ENCODE measurements at places on chromosomes 7 and 10.

DNA sequence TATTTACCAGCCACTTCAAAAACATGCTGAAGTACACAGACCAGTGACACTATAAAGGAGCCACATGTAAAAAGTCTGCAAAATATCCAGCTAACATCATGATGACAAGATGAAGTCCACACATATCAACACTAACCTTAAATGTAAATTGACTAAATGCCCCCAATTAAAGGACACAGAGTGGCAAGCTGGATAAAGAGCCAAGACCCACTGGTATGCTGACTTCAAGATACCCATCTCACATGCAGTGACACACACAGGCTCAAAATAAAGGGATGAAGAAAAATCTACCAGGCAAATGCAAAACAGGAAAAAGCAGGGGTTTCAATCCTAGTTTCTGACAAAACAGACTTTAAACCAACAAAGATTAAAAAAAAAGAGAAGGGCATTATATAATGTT lies 12.9 kb upstream of the C10orf88 start:
- DNase-seq: no peak

GRCh38 chr10:33099748-33100147 lies 141.7 kb upstream of the ITGB1 start:
- no peak for DNase-seq

DNA sequence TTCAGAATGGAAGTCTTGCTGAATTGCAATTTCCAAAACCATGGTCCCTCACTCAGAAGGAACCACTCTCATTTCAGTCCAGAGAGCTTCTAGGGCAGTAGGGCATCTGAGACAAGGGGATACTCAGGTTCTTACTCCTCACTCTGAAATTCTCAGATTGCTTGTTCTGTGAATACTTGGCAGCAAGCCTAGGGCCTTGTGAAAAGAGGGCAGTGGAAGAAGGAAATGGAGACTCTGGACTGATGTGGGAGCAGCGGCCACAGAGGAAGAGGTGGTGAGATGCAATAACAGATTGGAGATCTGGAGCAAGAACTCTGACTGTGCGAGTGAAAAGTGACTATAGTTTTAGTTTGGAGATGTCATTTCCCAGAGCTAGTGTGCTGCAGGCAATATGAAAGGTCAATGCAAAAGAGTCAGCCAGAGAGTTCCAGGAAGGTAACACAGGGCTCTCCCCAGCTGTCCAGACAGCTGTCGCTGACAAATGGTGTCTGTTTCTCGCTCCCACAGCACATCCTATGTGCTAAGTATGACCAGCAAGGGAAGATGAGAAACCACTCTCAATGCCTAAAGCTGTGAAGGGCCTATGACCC lies 291.6 kb upstream of the KIAA1217 start:
- DNase-seq: no peak

DNA sequence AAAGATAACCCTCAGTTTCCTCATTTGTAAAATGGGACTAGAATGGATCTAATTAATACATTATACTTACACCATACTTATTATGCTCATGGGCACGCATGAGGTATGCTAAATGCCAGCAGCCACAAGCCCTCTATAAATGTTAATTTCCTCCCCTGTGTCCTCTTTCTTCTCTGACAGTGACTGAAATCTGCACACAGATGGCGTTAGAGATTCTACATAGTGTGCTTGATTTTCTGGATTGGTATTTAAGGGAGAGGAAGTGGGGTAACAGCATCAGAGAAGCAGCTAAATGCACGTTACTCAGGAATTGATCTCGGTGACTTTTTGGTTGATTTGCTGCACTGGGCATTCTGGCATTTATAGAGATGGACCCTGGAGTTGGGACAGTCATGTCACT lies 568.5 kb downstream of the CALN1 start:
- DNase-seq: no peak

- no peak for DNase-seq
Measured at GRCh38 chr7:48976253-48976652, 51.9 kb downstream of the CDC14C start.

- DNase-seq: no peak
Measured at GRCh38 chr10:116356833-116357232, 32.6 kb downstream of the CCDC172 start.

DNA sequence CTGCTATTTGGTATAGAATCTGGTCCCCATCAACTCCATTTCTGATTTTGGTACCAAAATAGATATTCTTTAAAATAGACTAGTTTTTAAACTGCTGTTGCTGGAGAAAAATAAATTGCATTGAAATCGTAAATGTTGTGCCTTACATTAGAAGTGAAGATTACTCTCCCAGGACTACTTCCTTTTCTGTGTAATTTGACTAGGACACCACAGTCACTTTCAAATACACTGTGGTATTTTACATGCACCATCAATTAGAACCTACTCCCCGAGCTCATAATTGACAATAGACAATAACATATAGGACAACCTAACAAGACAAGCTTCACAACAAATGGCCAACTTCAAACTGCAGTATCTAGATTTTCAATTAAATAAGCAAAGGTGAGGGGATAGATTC lies 211.5 kb downstream of the DGKB start:
- DNase-seq: no peak

DNA sequence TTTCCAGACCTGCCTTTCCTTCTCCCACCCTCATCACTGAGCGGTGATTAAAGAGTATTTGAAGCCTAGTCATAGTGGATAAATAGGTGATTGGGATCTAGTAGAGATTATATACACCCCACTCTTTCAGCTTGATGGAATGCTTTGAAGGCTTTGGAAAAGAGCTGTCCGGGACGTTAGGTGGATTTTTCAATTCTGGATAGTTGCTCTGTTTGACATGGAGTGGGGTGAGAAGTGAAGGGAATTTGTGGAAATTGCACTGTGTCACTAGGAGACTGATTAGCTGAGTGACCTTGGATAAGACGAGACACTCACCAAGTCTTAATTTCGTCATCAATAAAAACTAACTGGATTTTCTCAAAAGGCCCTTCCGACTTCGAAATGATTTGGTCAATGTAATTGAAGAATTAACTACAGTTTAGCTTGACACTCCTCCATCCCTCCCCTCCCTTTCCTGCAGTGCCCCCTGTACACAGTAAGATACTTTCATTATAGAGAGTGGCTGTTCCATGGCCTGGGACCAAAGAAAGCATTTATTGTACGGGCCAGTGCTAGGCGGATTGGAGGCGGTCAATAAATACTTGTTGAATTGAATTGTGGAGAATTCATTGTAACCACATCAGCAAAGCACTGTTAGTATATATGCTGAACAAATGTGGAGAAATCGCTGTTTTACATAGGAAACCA lies 962 bp downstream of the ZKSCAN1 start:
- DNase-seq: no peak

GRCh38 chr7:79182283-79182682 lies 271.2 kb downstream of the MAGI2 start:
- no peak for DNase-seq

GRCh38 chr10:92873029-92873428 lies 24.7 kb downstream of the EXOC6 start:
- no peak for DNase-seq

All from iPS-NIHi11 (cell line).